Gastroesophageal sphincter (tissue), 4 donors: ENCODE measurements at places on chromosomes 6 and 20.

GRCh38 chr6:162468326-162468725 is 259.2 kb downstream of the PRKN start:
- ATAC-seq = no peak

GRCh38 chr6:31399589-31400466 is 3.6 kb upstream of the MICA start:
- ATAC-seq = peak; percentile 86

- no peak for ATAC-seq
Measured at GRCh38 chr20:10769700-10770099, 95.9 kb upstream of the JAG1 start.

DNA sequence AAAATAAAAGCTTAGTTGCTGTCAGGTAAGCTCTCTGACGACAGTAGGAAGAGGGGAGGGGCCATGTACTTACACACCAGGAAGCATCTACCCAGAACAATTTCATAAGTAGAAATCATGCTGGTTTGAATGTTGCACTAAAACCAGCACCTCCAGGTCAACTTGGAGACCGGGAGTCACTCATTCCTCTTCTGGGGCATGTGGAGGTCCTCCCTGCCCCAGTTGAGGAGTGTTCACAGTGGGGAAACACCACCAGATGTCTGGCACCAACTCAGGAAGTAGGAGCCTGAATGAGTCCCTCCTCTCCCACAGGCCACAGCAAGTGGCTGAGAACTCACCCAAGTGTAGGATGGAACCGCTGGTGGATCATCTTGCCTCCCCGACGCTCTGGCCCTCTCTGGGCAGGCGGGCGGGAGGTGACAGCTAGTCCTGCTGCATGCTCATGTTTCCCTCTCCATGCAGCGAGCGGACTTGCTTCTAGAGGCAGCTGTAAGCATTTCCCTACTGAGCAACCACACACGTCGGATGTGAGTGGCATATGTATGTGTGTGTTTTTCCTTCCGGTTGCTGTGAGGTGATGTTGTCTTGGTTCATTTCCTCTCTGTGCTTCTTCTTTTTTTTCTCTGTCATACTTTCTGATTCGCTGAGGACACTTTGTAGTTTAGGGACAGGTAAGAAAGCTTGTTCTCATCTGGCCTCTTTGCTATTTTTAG is 149.5 kb upstream of the NEDD9 start:
- peak; percentile 46 for ATAC-seq

DNA sequence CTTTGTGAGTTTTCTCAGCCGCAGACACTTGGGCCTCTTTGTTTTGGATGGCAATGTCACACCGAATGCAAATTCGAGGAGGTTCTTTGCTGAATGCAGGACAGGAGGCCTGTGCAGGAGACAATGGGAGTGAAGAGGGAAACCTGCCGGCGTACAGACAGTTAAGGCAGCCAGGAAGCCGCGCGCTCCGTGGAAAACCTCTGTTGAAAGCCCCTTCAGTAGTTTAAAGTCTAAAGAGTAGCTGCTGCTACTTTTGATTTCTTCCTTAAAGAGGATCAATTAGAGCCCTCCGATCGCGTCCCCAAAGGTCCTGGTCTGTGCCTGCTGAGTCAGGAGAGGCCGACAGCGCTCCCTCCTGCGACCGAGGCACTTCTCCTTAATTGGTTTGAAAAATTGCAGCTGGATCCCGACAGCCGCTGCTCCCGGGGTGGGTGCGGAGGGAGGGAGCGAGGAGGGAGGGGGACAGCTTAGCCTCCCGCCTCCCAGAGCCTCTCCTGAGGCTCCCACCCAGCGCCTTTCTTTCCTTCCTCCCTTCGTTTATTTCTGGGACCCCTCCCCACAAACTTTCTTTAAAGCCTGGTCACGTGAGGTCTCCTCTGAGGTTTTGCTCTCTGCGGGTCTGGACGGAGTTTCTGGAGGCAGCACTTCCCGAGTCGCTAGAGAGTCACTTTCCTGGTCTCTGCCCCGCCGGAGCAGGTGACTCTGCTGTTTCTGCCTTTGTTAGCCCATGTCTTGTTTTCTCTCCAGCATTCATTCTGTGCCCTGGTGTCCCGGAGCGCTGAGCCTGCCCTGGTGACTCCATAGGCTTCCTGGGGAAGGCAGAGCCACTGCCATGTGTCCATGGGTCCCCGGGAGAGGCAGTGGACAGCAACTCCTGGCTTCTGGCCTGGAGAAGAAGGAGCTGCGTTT is 22.3 kb upstream of the RPP40 start:
- ATAC-seq = peak; percentile 92

GRCh38 chr6:138194287-138194686 is 24.0 kb downstream of the PBOV1 start:
- no peak for ATAC-seq
